ENCODE measurements at places on chromosomes 2 and 18.
A peak's percentile ranks its signal among the peaks of the same experiment; 100 is the strongest.

GRCh38 chr2:215269397-215270117 lies 42.3 kb upstream of the ATIC start:
- peak; percentile 72 for DNase-seq

- DNase-seq, result no peak
Observed at GRCh38 chr2:191578031-191578430, 99.9 kb upstream of the NABP1 start.

GRCh38 chr18:56637711-56638231 lies 621 bp downstream of the TXNL1 start:
- no peak for DNase-seq

DNA sequence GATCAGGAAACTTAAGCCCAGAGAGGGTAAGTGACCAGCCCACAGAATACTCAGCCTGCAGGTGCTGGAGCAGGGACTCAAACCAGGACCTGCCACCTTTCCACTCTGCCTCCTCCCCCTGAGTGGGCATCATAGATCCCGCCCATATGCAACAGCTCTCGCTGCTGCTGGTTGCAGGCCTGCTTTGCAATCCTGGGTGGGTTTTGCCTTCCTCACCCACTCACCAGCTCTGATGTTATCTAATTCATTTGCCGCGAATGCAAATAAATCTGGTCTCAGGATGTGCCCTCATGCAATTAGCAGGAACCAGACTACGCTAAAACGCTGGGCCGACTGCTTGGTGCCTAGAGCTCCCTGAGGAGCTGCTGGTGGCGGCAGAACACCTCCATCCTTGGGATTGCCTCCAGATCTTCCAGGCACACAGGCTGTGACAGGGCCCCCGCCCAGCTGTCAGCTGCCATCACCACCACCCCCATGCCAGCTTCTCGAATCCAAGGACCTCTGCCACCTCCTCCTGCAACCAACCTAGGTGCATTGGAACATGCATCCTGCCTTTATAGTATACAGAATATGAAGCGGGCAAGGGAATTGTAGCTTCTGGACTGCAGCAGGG lies 28.8 kb downstream of the CNGA3 start:
- no peak for DNase-seq

DNA sequence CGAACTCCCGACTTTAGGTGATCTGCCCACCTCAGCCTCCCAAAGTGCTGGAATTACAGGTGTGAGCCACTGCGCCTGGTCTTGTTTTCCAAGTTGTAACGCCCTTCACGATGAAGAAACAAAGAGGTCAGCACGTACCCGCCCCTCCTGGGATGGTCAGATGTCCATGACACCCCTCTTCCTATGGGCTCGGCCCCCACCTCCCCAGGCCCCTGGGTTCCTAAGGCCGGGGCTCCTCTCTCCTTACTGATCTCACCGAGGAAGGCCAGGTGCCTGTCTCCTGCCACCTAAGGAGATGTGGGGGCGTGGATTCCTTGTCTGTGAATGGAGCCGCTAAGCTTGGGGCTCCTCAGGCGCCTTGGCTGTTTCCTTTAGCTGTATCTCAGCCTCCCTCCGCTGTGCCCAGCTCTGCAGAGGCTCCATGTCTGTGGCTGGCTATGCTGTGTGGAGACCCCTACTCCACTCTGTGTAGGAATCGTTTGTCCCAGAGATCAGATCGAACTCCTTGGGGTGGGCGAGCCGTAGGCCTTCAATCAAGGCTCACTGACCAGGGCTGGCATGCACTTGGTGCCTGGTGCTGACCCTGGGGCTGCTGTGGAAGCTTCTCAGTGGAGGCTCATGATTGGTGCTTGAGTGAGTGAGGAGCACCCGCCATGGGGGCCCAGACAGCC lies 8.8 kb downstream of the COLEC11 start:
- no peak for DNase-seq

- DNase-seq, result no peak
Observed at GRCh38 chr2:65300134-65300760, 72.6 kb downstream of the ACTR2 start.

DNA sequence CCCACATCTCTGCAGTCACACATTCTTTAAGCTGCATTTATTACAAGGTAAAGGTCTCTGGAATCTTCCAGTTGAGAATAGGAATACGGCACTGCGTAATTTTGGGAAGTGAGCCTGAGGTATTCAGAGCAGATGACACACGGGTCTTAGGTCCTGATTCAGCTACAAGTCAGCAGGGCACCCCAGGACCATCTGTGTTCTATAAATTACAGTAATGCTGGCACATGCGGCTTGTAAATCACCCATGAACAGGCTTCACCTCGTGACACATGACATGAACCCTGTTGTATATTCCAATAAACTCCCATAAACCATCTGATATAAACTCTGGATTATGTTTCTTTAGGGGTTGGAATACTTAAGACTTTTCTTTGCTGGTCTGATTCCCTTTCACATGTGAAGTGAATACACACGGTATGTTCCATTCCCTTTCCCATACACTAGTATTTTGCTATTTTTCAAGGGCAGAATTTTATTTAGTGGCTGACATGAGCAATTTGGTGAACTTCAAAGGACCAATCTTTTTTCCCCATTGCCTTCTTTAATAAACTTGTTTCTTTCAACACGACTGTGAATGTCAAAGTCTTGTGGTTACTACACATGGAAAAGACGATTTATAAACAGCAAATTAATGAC lies 298.6 kb downstream of the MEIS1 start:
- DNase-seq, result no peak

DNA sequence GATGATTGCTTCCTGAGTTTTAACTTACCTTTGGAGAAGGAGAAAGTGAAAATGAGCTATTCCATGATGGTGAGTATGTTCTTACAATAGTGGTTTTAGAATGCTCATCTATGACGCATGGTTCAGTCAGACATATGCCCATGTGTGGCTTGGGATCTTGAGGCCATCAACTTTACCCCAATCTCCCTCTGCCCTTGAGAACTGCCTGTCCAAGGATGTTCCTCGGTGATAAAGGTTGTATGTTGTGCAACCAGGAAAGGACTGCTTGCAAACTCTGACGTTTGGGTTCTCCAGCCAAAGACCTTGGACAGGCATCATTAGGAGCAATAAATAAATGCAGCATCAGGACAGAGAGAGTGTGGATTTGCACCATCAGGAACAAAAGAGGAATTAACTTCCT lies 165.0 kb downstream of the ZEB2 start:
- no peak for DNase-seq

DNA sequence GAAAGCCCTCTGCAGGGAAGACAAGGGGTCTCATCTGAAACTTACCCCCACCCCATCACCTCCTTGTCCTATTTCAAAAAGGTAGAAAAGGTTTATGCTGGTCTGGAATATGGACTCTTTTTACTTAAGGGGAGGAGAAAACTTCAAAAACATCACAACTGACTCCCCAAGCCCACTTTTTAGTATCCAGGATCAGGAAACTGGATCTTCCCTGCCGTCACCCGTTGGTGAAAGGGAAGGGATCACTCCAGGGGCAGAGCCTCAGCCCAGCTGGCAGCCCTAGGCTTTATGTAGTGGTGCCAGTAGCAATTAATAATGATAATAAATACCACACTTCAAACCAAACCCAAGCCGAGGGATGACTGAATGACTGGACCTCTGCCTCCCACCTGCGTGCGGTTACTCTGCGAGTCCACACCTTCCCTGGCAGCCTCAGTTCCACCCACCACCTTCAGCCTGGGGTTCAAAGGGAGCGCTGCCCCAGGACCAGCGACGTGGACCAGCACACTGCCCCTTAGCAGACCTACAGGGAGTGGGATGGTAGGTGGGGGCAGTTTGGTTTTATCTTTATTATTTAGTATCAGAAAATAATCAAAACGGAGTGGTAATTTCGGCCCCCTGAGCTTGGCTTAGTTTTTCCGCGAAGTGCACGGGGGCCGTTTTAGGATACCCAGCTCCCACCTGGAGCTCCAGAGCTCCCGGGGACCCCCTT lies 4.9 kb upstream of the GATA6 start:
- DNase-seq, result no peak

DNA sequence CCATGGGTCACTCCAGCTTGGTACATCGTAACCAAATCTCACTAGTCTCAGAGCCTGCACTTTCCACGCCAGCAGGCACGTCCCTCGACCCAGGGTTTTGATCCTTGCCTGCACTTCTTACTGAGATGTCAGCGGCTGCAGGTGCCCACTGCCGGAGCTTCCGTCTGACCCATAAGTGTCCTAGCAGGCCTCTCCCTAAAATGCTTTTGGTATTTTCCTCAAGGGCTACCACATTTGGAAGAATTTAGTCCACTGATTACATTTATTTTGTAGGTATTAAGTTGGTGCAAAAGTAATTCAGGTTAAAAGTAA lies 175.0 kb upstream of the FBXO11 start:
- no peak for DNase-seq

DNA sequence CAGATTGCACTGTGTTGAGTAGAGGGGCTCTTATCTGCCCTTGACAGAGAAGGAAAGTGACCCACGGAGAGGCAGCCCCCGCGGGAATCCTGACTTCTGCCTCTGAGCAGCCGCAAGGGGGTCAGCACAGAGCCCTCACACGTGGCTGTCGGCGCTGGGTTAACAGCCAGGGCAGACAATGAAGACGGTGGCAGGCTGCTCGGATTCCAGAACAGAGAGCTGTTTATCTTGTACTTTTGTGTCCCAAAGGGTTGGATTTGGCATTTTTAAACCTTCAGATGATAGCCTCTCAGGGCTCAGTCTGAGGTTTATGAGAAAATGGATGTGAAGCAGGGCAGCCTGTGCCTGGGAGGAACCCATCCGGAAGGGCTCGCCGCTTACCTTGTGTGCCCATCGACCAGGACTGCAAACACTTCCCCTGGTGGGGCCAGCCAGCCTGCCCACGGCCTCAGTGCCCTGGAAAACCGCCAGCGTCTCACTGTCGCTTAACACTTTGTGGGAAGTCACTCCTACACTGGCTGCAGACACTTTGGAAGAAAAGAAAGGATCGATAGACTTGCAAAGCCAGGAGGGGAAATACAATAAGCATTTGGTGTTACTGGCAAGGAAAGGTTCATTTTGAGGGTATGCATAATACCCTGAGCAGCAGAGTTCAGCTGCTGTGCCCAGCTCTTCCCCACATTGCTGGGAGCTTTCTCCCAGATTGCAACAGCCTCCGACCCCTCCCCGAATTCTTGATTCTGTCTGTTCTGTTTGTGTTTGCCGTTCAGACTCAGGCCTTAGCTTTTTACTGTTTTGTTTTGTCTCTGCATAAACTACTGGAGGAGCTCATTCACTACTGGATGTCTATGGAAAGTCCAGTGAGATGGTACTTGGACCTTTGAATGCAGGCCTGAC lies 325.3 kb upstream of the MYT1L start:
- no peak for DNase-seq

GRCh38 chr2:25817630-25818029 lies 60.7 kb downstream of the ASXL2 start:
- no peak for DNase-seq

DNA sequence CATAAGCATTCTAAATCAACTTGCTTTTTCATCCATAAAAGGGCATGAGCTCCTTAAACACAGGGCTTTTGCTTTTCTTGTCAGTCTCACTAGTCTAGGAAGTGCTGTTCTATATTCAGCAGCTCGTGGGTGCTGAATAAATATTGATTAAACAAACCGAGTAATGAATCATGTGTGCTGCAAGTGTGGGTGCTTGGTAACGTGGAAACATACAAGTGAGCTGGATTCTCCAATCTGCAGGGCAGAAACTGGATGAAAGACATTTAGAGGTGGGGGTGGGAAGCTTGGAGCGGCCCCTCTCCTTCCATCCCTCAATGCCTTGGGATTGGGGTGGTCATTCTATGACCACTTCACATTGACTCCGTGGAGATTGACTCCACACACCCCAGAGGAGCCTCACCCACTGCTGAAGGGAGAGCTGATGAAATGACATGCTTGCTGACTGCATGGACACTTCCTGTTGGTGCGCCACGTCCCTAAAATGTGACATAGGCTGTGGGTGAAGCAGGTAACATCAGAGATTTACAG lies 114.6 kb downstream of the DOCK10 start:
- DNase-seq, result no peak

DNA sequence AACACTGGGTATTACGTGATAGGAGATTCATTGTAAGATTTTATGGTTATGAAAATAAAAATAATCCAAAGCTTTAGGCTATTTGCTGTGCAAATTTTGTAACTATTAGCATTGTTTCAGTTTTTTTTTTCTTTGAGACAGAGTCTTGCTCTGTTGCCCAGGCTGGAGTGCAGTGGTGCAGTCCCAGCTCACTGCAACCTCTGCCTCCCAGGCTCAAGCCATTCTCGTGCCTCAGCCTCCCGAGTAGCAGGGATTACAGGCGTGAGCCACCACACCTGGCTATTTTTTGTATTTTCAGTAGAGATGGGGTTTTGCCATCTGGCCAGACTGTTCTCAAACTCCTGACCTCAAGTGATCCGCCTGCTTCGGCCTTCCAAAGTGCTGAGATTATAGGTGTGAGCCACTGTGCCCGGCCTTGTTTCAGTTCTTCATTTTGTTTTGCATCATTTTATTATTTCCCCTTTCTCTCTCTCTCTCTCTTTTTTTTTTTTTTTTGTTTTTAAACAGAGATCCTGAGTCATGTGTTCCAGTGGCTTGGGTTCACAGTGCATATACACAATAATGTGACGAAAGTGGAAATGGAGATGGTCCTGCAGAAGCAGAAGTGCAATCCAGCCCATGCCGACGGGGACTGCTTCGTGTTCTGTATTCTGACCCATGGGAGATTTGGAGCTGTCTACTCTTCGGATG lies 25.8 kb downstream of the CASP10 start:
- DNase-seq, result no peak

DNA sequence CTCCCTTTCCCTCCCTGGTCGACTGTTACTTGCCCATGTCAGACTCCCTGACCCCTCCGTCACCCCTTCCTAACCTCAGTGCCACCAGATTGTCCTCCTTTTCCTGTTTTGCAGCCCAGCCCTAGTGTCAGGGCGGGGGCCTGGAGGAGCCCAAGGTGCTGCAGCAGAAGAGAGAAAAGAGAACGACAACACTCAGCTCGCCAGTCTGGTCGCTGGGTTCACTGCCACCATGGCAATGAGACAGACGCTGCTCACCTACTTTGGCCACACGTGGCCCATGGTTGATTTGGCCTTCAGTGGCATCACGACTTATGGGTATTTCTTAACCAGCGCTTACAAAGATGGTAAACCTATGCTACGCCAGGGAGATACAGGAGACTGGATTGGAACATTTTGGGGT lies 108.4 kb upstream of the RMDN2 start:
- DNase-seq, result no peak

GRCh38 chr2:19575641-19576040 lies 217.2 kb upstream of the OSR1 start:
- no peak for DNase-seq

DNA sequence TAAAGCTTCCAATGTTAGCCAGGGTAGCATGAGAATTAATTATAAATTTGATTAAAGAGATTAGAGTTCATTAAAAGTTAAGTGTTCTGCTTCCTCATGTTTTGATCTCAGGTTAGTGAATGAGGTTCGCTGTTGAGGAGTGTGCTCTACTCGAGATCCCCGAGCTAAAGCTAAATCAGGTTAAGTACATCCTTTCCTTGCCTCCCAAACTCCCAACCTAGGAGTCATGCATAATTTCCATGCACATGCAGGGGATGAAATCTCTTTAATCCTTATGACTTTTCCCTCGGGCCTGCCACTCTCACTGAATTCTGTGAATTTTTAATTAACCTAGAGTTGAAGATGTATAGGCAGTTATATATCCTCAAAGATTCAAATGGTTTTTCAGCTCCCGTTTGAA lies 156.1 kb upstream of the NCK2 start:
- no peak for DNase-seq

- no peak for DNase-seq
Observed at GRCh38 chr2:9078405-9078804, 74.9 kb upstream of the MBOAT2 start.

- no peak for DNase-seq
Observed at GRCh38 chr2:195503208-195503607, 153.8 kb upstream of the SLC39A10 start.

- no peak for DNase-seq
Observed at GRCh38 chr2:101123795-101124471, 27.2 kb downstream of the TBC1D8 start.

- DNase-seq, result no peak
Observed at GRCh38 chr2:223635080-223635479, 32.9 kb upstream of the SCG2 start.
